Suprapubic skin (tissue), 4 donors: ENCODE measurements at places on chromosomes 5 and 9. TPM values are rescaled to one million over a fixed set of nuclear protein-coding genes. Genes with fewer than 3 reads are reported as not detected.

Gene SPATA9
- not detected for total RNA-seq

- no peak overlapping the region for H3K4me3 ChIP-seq
- H3K36me3 ChIP-seq, result peaks cover 44% of the 10 kb centered on the region
- no peaks in the 10 kb centered on the region for H3K27me3 ChIP-seq
- H3K4me1 ChIP-seq, result peaks cover 22% of the 10 kb centered on the region
- H3K27ac ChIP-seq, result no peak overlapping the region
- no peak for DNase-seq
Observed at GRCh38 chr5:176384366-176384930, 4.0 kb downstream of the NOP16 start.

DNA sequence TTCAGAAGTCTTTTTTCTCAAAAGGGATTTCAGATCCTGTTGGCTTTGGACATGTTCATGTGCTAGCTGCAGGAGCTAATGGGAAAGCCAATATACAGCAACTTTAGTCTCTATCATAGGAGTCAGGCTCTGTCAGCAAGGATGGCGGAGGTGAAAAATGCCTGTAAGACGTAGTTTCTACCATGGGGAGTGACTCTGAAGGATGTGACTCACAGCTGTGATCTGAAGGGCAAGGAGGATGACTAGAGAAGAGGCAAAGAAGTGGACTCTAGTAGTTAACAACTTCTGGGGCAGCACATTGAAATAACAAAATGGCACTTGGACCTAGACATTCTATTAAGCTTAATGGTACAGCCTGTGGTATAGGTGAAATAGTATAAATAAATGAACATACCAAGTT is 3.1 kb upstream of the NDUFS4 start:
- H3K4me1 ChIP-seq, result peaks cover 22% of the 10 kb centered on the region
- no peak overlapping the region for H3K27ac ChIP-seq
- no peak for DNase-seq
- H3K36me3 ChIP-seq, result no peaks in the 10 kb centered on the region

GRCh38 chr9:23117616-23118015 is 671.0 kb downstream of the DMRTA1 start:
- no peak overlapping the region for H3K4me3 ChIP-seq
- no peaks in the 10 kb centered on the region for H3K36me3 ChIP-seq
- DNase-seq, result no peak
- H3K27me3 ChIP-seq, result no peaks in the 10 kb centered on the region

GRCh38 chr5:11617080-11617479 is 287.2 kb downstream of the CTNND2 start:
- H3K4me3 ChIP-seq, result no peak overlapping the region
- no peaks in the 10 kb centered on the region for H3K4me1 ChIP-seq
- DNase-seq, result no peak
- peaks cover 5% of the 10 kb centered on the region for H3K27me3 ChIP-seq
- no peak overlapping the region for H3K27ac ChIP-seq

DNA sequence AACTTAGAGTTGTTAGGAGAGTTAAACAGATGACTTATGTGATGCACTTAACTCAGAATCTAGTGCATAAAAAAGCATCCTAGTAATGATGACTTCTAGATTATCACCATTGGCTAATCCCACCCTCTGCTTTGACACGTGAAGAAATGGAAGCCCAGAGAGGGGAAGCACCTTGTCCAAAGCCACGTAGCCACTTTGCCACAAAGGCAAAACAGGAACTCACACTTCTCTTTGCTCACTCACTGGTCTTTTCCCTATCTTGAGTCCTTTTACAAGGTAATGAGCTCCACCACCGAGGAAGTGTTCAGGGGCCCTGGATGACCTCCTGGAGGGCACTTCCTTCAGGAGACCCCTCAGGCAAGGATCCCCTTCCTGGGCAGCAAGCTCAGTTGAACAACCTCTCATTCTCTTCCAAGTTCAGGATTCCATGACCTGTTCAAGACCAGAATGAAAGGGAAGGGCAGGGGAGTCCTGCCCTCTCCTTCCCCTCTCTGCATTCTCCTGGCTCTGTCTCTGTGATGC is 89.7 kb downstream of the HRH2 start:
- no peak overlapping the region for H3K4me3 ChIP-seq
- H3K27ac ChIP-seq, result no peak overlapping the region
- no peaks in the 10 kb centered on the region for H3K4me1 ChIP-seq
- DNase-seq, result no peak
- no peaks in the 10 kb centered on the region for H3K36me3 ChIP-seq

GRCh38 chr5:137164961-137165360 is 334.2 kb downstream of the SPOCK1 start:
- H3K27me3 ChIP-seq, result no peaks in the 10 kb centered on the region
- H3K27ac ChIP-seq, result no peak overlapping the region
- no peaks in the 10 kb centered on the region for H3K4me1 ChIP-seq
- H3K36me3 ChIP-seq, result no peaks in the 10 kb centered on the region

DNA sequence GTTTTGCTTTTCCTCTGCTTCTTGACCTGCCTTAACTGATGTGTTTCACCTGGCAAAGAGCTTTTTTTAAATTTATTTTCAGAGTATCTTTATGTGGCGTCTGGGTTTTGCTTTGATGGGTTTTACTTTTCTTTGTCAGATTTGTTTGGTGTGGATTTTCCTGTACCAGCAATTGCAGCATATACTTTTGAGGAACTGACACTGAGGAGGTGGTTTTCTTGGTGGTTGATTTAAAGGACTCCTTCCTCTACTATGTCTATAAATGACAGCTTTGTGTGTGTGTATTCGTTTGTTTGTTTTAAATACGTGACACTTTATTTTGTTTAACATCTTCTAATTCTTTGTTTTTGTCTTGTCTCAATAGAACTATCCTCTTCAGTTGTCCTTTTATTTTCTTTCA is 1071.9 kb upstream of the ARRDC3 start:
- no peaks in the 10 kb centered on the region for H3K27me3 ChIP-seq
- no peaks in the 10 kb centered on the region for H3K4me1 ChIP-seq
- no peak overlapping the region for H3K27ac ChIP-seq
- DNase-seq, result no peak
- no peaks in the 10 kb centered on the region for H3K36me3 ChIP-seq

GRCh38 chr5:73266925-73267765 is 94.2 kb downstream of the TMEM174 start:
- H3K4me3 ChIP-seq, result no peak overlapping the region
- no peaks in the 10 kb centered on the region for H3K36me3 ChIP-seq
- H3K27ac ChIP-seq, result peak overlapping the region; percentile 43
- no peaks in the 10 kb centered on the region for H3K27me3 ChIP-seq
- DNase-seq, result no peak

Gene PCDHA12
- total RNA-seq, result 0.85 TPM

Gene CXXC5
- 29.3 TPM for total RNA-seq

Gene RBM22
- total RNA-seq, result 42.1 TPM

Gene SPATA31C1
- total RNA-seq, result not detected

DNA sequence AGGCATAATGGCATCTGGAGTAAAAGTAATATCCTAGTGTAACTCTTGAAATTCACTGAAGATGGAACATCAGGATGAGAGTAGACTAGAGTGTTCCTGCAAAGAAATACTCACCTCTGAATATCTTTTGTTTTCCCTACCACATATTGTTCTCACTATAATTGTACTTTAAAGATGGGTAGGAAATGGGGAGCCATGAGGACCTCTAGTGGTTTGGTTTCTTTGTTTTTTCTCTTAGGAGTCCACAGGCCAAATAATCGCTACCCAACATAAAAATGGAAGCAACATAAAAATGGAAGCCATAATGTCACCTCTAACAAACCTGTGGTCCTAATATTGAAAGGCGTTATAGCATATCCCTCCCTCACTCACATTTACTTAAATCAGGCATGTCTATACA is 2375.8 kb downstream of the MAT2B start:
- no peaks in the 10 kb centered on the region for H3K4me1 ChIP-seq
- H3K27me3 ChIP-seq, result no peaks in the 10 kb centered on the region
- H3K4me3 ChIP-seq, result no peak overlapping the region
- no peaks in the 10 kb centered on the region for H3K36me3 ChIP-seq

- H3K4me1 ChIP-seq, result no peaks in the 10 kb centered on the region
- DNase-seq, result no peak
- no peak overlapping the region for H3K4me3 ChIP-seq
- no peak overlapping the region for H3K27ac ChIP-seq
Observed at GRCh38 chr5:120919017-120919416, 454.9 kb downstream of the PRR16 start.

- no peaks in the 10 kb centered on the region for H3K36me3 ChIP-seq
- peak overlapping the region; percentile 24 for H3K27ac ChIP-seq
- peaks cover 14% of the 10 kb centered on the region for H3K4me1 ChIP-seq
- no peak for DNase-seq
- no peak overlapping the region for H3K4me3 ChIP-seq
Observed at GRCh38 chr5:135218790-135219568, 180.1 kb downstream of the MACROH2A1 start.

GRCh38 chr9:121294151-121294743 is 26.3 kb downstream of the GSN start:
- peak; percentile 80 for DNase-seq
- H3K27ac ChIP-seq, result peak overlapping the region; percentile 81
- peak overlapping the region; percentile 19 for H3K4me3 ChIP-seq
- peaks cover 89% of the 10 kb centered on the region for H3K4me1 ChIP-seq
- no peaks in the 10 kb centered on the region for H3K36me3 ChIP-seq

Gene ZNF189
- total RNA-seq, result 6.1 TPM

DNA sequence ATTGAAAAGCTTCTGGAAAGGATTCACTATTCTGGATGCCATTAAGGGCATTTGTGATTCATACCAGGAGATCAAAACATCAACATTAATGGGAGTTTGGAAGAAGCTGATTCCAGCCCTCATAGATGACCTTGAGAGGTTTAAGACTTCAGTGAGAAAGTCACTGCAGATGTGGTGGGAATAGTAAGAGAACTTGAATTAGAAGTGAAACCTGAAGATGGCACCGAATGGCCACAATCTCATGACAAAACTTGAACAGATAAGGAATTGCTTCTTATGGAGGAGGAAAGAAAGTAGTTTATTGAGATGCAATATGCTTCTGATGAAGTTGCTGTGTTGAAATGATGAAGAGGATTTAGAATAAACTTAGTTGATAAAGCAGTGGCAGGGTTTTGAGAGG is 254.6 kb upstream of the SLC24A2 start:
- no peak overlapping the region for H3K27ac ChIP-seq
- H3K4me1 ChIP-seq, result no peaks in the 10 kb centered on the region
- no peak for DNase-seq

- H3K4me3 ChIP-seq, result no peak overlapping the region
- no peaks in the 10 kb centered on the region for H3K27me3 ChIP-seq
- no peak overlapping the region for H3K27ac ChIP-seq
- H3K36me3 ChIP-seq, result no peaks in the 10 kb centered on the region
- no peak for DNase-seq
Observed at GRCh38 chr5:59772757-59773156, 120.8 kb downstream of the PDE4D start.

GRCh38 chr5:65854925-65855324 is 71.5 kb upstream of the ERBIN start:
- DNase-seq, result no peak
- no peaks in the 10 kb centered on the region for H3K27me3 ChIP-seq
- no peaks in the 10 kb centered on the region for H3K4me1 ChIP-seq
- no peak overlapping the region for H3K27ac ChIP-seq
- H3K36me3 ChIP-seq, result no peaks in the 10 kb centered on the region

- H3K4me1 ChIP-seq, result no peaks in the 10 kb centered on the region
- no peaks in the 10 kb centered on the region for H3K27me3 ChIP-seq
- no peak overlapping the region for H3K27ac ChIP-seq
- no peak for DNase-seq
- H3K36me3 ChIP-seq, result no peaks in the 10 kb centered on the region
Observed at GRCh38 chr5:145903867-145904266, 31.1 kb upstream of the GRXCR2 start.

- no peaks in the 10 kb centered on the region for H3K27me3 ChIP-seq
- no peaks in the 10 kb centered on the region for H3K36me3 ChIP-seq
- DNase-seq, result no peak
- H3K27ac ChIP-seq, result no peak overlapping the region
- no peaks in the 10 kb centered on the region for H3K4me1 ChIP-seq
- H3K4me3 ChIP-seq, result no peak overlapping the region
Observed at GRCh38 chr5:147918101-147918685, 11.9 kb upstream of the C5orf46 start.

GRCh38 chr5:119078861-119079260 is 8.0 kb downstream of the DMXL1 start:
- no peak for DNase-seq
- no peak overlapping the region for H3K27ac ChIP-seq
- no peaks in the 10 kb centered on the region for H3K36me3 ChIP-seq
- H3K27me3 ChIP-seq, result no peaks in the 10 kb centered on the region

- DNase-seq, result no peak
- no peaks in the 10 kb centered on the region for H3K36me3 ChIP-seq
- H3K4me1 ChIP-seq, result peaks cover 22% of the 10 kb centered on the region
- H3K4me3 ChIP-seq, result no peak overlapping the region
- H3K27ac ChIP-seq, result no peak overlapping the region
Observed at GRCh38 chr5:111514087-111514486, 1.8 kb upstream of the STARD4 start.

GRCh38 chr5:167816864-167817263 is 474.6 kb upstream of the WWC1 start:
- H3K36me3 ChIP-seq, result no peaks in the 10 kb centered on the region
- no peak for DNase-seq
- no peak overlapping the region for H3K4me3 ChIP-seq
- no peaks in the 10 kb centered on the region for H3K27me3 ChIP-seq

GRCh38 chr5:52359261-52359660 is 428.5 kb upstream of the ITGA1 start:
- H3K27me3 ChIP-seq, result no peaks in the 10 kb centered on the region
- no peak for DNase-seq
- no peaks in the 10 kb centered on the region for H3K36me3 ChIP-seq
- H3K4me1 ChIP-seq, result no peaks in the 10 kb centered on the region
- no peak overlapping the region for H3K4me3 ChIP-seq

Gene MARVELD2
- total RNA-seq, result 24.8 TPM

DNA sequence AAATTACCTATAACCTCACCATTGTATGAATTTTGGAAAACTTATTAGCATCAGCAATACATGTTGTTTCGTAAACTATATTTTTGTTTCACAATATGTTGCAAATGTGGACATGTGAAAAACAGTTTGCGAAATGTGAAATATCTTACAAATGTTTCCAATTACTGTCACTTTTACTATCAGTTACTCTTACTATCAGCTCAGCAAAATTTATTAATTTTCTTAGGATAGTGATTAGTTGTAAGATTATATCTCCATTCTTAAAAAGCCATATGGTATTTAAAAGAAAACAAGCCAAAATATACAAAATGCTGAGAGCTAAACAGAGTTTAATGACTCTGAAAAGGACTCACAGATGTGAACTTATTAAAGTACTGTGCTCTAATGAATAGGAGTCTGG is 111.9 kb upstream of the LPAR1 start:
- H3K36me3 ChIP-seq, result no peaks in the 10 kb centered on the region
- DNase-seq, result no peak

- no peaks in the 10 kb centered on the region for H3K27me3 ChIP-seq
- no peaks in the 10 kb centered on the region for H3K4me1 ChIP-seq
- no peak overlapping the region for H3K27ac ChIP-seq
- no peaks in the 10 kb centered on the region for H3K36me3 ChIP-seq
- no peak overlapping the region for H3K4me3 ChIP-seq
Observed at GRCh38 chr9:130371196-130371966, 73.4 kb upstream of the ASS1 start.
